Spinal cord (tissue), 10 donors: ENCODE measurements at places on chromosomes 5 and 9.

GRCh38 chr9:134325096-134325812 lies 1.0 kb upstream of the RXRA start:
- no peak for DNase-seq

DNA sequence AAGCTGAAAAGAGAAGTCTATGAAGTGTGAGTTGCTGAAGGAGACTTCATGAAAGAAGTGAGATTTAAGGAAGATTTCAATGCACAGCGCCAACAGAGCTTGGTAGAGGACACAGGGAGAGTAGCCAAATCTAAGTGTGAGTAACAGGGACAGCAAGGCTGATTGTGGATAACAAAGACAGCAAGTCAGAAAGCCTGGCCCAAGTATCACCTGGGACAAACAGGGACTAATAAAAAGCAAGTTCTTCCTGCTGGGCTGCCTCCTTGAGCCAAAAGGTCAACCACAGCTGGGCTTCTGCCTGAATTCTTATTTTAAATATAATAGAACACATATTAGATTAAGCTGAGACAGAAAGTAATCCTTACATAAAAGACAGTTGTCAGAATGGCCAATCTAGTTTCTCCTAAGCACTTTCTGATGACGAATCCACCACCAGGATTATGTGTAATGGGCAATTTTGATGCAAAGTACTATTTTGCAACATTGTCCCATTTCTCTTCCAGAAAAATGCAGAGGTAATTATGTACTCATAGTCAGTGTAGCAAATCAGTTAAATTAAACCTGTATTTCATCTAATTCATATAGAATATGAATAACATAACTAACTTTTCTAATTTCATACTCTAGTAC lies 73.8 kb downstream of the MAPKAP1 start:
- DNase-seq, result no peak

- DNase-seq, result no peak
Measured at GRCh38 chr5:93164690-93165089, 416.3 kb downstream of the NR2F1-AS1 start.

GRCh38 chr5:101929628-101930027 lies 366.5 kb downstream of the SLCO4C1 start:
- no peak for DNase-seq

DNA sequence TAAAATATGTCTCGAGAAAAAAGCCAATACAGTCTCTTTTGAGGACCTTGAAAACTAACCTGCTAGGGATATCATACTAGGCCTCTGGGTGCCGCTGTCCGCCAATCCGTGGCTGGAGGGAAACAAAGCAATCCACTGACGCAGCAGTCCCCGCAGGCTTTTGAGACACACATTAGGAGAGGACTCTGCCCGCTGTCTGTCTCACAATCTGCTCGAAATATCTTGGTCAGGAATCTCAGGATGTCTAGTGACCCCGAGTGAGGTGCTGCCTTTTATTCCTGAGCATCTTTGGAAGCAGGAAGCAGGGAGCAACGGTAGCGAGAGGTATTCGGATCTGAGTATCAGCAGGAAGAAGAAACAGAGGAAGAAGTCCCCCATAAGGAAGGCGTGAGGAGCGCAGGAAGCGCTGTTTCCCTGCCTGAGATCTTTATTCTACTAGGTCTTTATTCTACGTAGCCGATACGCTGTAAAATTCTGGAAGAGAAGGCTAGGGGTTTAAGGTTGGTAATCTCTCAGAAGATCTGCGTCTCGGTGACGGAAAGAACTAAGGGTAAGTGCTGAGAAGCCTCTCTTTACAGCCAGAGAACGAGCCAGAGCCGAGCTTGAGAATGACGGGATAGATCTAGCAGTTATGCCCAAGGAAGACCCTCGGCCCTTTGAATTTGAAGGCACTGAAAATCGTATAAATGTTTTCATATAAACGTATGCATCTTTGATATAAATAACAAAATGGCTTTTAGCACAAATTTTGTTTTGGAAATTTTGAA lies 4.0 kb upstream of the PCDHGA1 start:
- no peak for DNase-seq

- no peak for DNase-seq
Measured at GRCh38 chr5:38543074-38543473, 13.4 kb downstream of the LIFR start.

DNA sequence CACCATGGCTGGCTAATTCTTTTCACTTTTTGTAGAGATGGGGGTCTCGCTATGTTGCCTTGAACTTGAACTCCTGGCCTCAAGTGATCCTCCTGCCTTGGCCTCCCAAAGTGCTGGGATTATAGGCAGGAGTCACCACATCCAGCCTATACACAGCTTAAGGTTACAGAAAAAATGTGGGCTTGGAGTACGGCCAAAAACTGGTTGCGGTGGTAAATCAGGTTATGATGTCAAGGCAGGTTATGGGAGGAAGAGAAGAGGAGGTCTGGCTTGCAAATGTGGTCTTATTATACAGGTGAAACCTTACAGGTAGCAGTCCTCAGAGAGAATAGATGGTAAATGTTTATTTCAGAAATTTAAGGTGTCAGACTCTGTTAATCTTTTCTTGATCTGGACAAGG lies 30.7 kb upstream of the SYK start:
- no peak for DNase-seq

DNA sequence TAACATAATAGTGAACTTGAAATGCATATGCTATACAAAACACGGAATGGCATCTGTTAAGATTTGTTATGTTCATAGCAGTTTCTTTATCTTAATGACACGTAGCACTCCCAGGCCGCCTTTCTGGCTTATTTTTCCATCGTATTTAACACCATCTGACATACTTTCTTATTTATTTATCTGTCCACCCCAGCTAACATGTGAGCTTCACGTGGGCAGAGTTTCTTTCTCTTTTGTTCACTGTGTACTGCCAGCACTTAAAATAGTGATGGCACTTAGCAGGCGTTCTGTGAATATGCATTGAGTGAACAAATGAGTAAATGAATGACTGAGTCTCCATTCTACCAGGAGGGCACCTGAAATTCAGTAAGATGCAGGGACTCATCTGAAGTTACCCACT lies 29.4 kb upstream of the SYNPO start:
- DNase-seq, result no peak

DNA sequence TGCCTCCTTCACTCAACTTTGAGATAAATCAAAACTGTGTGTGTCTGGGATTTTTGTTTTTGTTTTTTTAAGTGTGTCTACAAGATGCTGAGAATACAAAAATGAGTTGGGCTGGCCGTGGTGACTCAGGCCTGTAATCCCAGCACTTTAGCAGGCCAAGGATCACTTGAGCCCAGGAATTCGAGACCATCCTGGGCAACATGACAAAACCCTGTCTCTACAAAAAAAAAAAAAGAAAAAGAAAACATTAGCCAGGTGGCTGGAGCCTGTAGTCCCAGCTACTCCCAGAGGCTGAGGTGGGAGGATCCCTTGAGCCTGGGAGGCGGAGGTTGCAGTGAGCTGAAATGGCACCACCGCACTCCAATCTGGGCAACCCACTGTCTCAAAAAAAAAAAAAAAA lies 21.0 kb downstream of the HNRNPK start:
- no peak for DNase-seq

GRCh38 chr5:138725153-138725817 lies 27.9 kb upstream of the CTNNA1 start:
- DNase-seq, result no peak

- no peak for DNase-seq
Measured at GRCh38 chr9:131603199-131603598, 57.9 kb downstream of the PRRT1B start.

DNA sequence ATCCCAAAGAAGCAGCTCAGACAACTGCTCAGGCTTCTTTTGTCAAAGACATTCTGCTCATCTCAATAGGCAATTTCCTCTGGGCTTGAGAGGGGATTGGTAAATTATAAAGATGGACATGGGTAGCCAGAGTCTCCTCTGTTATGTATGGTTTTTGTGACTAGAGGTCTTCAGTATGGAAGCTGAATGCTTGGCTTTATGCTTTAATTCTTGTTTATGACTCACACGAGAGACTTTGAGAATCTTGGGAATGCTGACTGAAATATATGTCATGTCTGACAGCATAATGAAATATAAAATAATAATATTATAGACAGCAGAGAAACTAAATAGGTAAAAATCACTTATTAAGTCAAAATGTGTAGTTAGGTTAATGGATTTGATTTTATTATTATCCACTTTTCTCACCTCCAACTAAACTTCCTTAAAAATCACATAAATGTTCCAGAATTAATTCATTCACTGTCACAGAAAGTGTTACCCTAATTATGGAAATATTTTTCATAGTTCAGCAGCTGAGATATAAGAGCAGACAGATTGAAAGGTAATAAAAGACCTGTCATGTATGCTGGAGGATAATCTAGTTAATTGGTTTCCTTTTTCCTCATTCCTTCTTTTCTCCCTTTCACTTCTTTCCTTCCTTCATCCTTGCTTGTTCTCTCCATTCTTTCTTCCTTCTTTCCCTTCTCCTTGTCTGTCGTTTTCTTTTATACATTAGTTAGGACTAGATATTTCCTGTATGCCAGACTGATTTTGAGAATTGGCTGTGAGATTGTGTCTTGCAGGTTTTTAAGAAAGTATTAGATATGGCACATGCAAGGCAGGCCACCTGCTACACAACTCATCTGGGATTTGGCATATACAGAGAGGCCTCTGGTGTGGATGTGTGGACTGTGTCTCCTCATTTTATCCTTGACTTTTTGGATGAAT lies 1866.1 kb upstream of the NUDT12 start:
- DNase-seq, result no peak

- no peak for DNase-seq
Measured at GRCh38 chr5:52746539-52746938, 41.2 kb upstream of the ITGA1 start.

GRCh38 chr5:125467222-125467621 lies 720.8 kb upstream of the ZNF608 start:
- no peak for DNase-seq

- no peak for DNase-seq
Measured at GRCh38 chr5:15097552-15097951, 226.0 kb upstream of the ANKH start.

DNA sequence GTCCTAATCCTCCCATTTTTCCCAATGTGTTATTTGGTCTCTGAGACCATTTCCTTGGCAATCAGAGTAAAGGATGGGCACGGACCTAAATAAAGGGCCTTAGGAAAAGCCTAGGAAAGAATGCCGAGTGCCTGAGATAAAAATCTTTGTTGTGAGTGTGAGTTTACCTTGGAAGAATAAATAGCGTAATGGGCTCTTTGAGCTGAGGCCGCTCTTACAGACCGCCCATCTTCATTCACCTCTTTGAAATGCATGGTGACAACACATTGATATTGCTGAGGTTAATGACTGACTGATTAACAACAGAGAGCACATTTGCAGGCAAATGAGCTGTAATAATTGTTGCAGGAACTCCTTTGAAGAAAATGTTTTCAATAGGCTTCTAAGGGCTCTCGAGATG lies 1967.1 kb upstream of the WWC1 start:
- DNase-seq, result peak; percentile 15

GRCh38 chr9:124580186-124580585 lies 73.0 kb upstream of the NR5A1 start:
- no peak for DNase-seq

DNA sequence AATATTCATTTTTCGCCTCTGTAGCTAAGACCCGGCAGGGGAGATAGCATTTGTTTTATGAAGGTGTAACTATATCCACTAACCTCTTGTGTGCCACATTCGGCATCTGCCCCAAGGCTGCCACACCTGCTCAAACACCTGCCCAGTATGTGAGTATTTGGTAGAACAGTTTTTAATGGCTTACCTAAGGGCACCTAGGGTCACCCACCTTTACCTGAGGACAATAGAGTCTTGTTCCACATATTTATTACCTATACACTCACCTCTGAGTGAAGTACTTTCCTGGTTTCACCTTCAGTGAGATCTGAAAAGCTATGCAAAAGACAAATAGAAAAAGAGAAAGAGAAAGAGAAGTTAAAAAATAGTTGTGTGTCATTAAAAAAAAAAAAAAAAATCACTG lies 68.0 kb upstream of the PIP5K1B start:
- DNase-seq, result no peak

DNA sequence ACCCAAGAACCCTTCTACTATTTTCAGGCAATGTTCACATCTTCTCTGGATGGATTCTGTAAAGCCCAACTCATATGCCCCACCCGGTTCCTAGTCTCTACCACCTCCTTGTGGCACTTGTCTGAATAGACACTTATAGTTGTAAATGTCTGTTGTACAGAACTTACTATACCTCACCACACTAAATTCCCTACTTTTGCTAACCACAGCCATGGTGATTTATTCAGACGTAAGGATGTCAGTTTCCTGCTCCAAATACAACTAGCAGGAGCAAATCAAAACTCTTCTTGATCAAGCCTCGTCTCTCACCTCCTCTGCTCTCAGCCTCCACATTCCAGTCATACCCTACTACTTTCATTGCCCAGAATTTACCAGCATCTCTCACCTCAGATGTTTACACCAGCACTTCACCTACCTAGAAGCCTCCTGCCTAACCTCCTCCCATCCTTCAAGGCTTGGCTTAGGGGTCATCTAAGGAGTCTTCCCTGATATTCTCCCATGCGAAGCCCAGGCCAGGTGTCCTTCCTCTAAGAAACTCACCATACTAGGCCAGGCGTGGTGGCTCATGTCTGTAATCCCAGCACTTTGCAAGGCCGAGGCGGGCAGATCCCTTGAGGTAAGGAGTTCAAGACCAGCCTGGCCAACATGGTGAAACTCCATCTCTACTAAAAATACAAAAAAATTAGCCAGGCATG lies 75.5 kb downstream of the MAPKAP1 start:
- DNase-seq, result no peak

GRCh38 chr9:113988385-113989016 lies 89.6 kb downstream of the AMBP start:
- no peak for DNase-seq

GRCh38 chr9:2602704-2603116 lies 18.9 kb upstream of the VLDLR start:
- DNase-seq, result no peak

DNA sequence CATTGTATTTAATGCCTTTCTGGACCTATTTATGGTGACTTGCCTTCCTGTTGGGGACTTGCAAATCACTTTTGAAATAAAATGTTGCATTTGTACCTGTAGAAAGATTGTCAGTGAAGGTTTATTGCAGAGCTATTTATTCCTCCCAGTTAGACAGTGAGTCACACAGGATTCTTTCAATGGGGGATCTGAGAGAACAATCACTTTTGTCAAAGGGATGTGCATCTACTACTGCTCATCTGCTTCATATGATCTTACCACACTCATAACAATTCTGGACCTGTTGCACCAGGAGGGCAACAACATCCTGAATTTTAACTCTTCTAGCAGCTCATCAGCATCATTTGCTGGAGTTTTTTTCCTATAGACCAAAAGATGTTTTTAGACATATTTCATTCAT lies 66.8 kb downstream of the FBXL7 start:
- DNase-seq, result no peak

- DNase-seq, result peak; percentile 26
Measured at GRCh38 chr5:87829217-87829551, 416.5 kb upstream of the CCNH start.

GRCh38 chr9:85508616-85509015 lies 233.1 kb downstream of the AGTPBP1 start:
- DNase-seq, result no peak
